ENCODE measurements at places on chromosomes 11 and 22.

GRCh38 chr11:75954039-75954438, 139.0 kb downstream of the UVRAG start:
- no peak for DNase-seq

DNA sequence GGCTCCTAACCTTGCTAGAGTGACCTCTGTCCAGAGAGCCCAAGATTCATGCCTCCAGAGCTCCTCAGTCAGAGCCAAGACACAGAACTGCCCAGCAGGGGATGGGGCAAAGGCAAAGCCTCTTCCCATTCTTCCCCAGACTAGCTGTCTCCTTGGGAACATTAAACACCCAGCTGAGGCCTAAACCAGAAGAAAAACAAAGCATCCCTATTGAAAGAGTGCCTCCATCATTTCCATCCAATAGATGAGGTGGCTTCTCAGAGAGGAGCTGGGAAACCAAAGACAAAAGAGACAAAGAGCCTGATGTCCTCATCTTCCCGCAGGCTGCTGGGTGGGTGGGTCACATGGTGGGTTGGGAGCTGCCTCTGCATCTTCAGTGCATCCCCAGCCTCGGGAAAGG, 37.4 kb downstream of the COMMD9 start:
- no peak for DNase-seq

DNA sequence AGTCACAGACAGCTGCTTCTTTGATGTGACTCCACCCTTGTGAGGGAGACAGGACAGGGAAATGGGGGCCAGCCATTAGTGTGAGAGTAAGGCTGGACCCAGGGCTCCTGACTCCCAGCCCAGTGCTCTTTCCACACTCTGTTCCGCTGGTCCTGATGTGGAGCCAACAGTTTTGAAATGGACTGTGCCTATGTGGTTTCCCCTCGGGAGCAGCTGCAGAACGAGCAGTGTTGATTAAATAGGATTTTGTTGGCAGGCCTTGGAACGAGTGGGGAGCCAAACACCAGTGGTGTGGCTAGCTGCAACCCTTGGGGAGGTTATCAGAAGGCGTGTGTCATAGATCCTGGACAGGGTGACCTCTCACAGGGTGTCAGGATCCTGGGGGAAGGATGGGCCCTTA, 66.5 kb upstream of the AMPD3 start:
- no peak for DNase-seq

DNA sequence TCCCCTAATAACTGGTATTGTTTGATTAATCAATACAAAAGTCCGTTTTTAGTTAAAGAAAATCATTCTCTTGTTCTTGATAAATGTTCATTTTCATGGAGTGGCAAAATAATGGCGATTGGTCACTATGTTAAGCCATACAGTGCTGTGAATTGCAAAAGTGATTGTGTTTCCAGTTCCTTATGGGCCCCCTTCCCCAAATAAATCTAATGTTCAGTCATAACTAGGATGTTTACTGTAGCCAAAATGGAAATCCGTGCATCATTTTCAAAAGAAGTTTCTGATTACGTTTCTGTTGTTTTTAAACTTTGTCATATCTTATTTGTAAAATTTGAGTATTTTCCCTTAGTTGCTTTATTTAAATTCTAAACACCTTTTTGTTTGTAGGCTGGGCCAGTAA, 845 bp downstream of the RBM7 start:
- no peak for DNase-seq

- no peak for DNase-seq
These were observed 44.3 kb downstream of the AASDHPPT start for GRCh38 chr11:106121570-106122320.

DNA sequence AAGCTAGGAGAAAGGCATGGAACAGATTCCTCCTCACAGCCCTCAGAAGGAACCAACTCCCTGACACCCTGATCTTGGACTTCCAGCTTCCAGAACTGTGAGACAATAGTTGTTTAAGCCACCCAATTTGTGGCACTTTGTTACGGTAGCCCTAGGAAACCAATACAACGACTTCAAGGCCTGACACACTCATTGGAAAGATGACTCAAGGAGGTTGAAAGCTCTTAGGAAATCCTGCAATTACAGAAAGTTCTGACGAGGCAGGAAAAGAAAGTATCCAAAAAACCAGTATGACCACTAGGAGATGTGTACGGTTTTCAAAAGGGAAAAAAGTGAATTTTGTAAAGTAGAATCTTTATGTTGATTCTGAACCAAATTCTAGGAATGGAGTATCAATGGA, 161.4 kb downstream of the SWAP70 start:
- no peak for DNase-seq

- peak; percentile 20 for DNase-seq
These were observed 2.0 kb downstream of the FBLN1 start for GRCh38 chr22:45504373-45505341.

- no peak for DNase-seq
These were observed 1384.0 kb downstream of the TBC1D22A start for GRCh38 chr22:48146426-48146825.

- DNase-seq: no peak
These were observed 38.5 kb downstream of the OSBP2 start for GRCh38 chr22:30733181-30733631.

GRCh38 chr11:116418388-116419041, 354.3 kb downstream of the BUD13 start:
- no peak for DNase-seq

DNA sequence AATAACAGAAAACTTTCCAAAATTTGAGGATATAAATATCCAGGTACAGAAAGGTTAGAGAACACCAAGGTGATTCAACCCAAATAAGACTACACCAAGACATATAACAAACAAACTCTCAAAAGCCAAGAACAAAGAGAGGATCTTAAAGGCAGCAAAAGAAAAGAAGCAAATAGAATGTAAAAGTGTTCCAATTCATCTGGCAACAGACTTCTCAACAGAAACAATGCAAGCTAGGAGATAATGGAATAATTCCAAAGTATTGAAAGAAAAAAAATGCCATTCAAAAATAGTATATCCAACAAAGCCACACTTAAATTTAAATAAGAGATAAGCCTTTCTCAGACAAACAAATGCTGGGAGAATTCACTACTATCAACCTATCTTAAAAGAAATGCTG, 153.0 kb upstream of the FAT3 start:
- DNase-seq: no peak

- DNase-seq: no peak
These were observed 71.6 kb downstream of the CCDC34 start for GRCh38 chr11:27291302-27291889.

DNA sequence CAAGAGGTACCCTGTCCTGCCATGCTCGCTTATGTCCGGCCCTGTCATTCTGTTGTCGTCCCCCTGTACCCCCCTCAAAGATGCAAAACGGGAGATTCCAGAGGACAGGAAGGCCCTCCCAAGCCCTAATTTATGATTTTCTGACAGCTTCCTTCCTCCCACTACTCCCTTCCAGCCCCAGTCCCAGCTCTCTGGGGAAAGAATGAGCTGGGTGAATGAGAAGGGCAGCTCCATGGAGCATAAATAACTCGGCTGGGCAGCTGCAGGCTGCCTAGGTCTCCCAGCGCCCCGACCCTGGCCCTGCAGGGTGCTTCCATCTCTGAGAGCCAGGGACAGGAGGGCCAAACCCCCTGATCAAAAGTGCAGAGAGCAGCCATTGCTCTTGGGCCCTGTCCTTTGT, 3.9 kb upstream of the EMID1 start:
- DNase-seq: no peak

GRCh38 chr11:133724116-133724515, 121.2 kb downstream of the SPATA19 start:
- no peak for DNase-seq

DNA sequence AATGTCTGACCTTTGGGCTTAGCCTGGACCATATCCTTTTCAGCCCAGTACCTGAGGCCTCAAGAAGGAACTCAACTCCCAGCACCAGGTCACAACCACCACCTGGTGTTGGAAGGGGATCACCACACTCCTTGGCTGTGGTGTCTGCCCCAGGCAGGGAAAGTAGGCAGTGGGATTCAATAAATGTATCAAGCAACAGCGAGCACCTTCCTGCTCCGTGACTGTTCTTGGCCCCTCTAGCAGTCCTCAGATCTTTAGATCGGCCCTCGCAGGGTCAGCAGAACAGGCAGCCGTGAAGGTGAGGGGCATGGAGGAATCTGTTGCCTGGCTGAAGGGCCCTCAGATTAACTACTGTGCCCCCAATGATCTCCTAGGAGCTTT, 15.9 kb downstream of the ARFGAP2 start:
- no peak for DNase-seq

- no peak for DNase-seq
These were observed 292.7 kb downstream of the ETS1 start for GRCh38 chr11:128294671-128295050.

- no peak for DNase-seq
These were observed 33.4 kb upstream of the NRIP3 start for GRCh38 chr11:9037046-9037780.

DNA sequence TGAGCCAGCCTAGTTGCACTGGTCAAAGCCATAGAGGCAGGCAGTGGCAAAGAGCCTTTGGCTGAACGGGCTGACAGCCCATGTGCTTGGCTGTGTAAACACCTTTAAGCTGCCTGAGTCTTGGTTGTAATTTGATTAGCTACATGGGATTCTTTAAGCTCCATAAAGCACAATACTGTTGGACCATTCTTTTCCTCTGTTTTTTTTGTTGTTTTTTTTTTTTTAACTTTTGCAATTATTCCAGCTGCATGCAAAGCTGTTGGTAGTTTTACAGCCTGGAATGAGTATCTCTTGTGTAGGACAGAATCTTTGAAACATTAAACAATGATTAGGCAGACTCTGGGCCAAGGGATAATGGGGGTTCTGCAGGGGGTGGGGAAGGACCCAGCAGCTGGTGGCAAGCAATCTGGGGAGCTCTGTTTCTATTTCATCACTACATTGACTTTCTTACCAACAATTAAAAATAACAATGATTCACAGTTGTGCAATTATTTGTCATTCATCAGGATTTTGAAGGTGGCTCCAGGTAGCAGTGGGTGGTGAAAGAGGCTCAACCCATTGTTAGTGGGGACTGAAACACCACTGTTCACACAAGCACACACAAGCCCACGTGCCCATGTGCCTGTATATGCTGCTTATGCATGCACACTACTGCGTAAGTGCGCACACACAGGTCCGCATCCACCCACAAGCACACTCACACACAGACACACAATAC, 69.5 kb upstream of the CSNK2A3 start:
- no peak for DNase-seq

- no peak for DNase-seq
These were observed 234.9 kb upstream of the CADM1 start for GRCh38 chr11:115739146-115739545.

DNA sequence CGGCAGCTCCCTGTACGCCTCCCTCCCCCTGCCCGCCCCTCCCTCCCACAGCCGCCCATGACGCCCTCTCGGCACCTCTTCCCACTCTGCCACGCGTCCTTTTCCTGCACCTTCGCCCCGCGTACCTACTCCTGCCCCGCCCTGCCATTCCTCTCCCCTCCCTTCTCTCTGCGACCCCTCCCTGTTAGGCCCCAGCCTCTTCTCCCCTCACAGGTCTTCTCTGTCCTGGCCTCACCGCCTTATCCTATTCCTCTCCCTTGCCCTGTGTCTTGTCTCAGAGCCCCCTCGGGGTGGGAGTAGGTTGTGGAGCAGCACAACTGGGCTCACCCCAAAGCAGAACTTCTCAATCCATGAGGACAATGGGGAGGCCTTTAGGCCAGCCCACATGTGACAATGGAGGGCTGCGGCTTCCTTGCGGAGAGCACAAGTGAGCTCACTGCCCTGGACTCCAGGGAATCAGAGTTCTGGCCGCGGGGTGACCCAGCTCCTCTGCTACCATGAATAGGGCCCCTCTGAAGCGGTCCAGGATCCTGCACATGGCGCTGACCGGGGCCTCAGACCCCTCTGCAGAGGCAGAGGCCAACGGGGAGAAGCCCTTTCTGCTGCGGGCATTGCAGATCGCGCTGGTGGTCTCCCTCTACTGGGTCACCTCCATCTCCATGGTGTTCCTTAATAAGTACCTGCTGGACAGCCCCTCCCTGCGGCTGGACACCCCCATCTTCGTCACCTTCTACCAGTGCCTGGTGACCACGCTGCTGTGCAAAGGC, 539 bp downstream of the SLC35C1 start:
- no peak for DNase-seq

GRCh38 chr11:77035039-77035438, 841 bp downstream of the B3GNT6 start:
- DNase-seq: no peak

DNA sequence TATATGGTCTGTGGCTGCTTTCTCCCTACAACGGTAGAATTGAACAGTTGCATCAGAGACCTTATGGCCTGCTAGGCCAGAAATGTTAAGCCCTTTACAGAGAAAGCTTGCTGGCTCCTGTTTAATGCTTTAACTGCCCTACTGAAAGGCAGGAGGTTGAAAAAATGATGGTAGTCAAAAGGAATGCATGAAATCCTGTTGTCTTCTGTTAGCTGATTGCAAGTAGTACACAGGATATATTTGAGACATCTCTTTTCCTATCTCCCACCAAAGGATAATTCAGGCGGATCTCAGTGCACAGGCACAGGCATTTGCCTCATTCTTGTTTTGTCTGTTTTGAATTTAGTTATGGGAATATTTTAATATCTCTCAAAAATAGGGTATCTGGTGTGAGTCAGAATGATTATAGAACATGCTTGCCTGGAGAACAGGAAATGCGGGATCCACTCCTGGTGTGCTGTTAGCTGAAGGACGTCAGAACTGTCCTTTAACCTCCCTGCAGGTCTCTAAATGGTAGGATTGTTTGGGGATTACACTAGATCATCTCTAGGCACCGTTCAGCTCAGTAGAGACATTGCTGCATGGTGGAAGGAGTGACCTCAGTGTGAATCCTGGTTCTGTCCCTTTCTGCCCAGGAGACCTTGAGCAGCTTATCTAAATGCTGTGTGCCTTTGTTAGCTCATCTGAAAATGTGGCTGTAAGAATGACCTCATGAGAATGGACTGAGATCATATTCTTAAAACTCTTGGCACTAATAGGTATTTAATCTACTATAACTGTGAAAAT, 49.5 kb downstream of the PACS1 start:
- DNase-seq: no peak

- no peak for DNase-seq
These were observed 120.9 kb upstream of the LDLRAD3 start for GRCh38 chr11:35822815-35823495.

DNA sequence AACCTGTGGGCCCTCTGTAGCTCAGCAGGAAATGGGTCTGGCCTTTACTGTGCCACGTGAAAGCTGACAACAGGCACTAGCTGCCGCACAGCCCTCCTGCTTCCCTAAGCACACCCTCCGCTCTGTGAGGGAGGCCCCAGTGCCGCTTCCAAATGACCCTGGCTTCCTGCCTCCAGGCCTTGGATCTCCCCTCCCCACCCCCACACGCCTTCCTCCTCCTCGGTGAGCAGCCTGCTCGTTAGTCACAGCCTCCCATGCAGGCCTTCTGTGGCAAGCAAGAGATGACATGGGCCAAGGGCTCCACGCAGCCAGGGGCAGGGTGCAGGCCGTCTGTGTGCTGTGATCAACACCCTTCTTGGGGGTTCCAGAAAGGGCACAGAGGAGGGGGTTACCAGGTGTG, 15.3 kb upstream of the RASL10A start:
- no peak for DNase-seq

DNA sequence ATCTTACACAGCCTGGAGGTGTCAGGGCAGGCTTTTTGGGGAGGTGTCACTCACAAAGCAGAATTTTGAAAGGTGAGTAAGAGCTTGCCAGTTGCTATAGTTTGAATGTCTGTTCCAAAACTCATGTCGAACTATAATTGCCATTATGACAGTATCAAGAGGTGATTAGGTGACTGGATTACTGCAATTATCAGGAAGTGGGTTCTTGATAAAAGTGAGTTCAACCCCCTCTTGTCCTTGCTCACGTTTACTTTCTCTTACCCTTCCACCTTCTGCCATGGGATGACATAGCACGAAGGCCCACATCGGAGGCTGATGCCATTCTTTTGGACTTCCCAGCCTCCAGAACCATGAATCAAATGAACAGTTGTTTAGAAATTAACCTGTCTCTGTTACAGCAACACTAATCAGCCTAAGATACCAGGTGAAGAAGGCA, 4.7 kb upstream of the C11orf86 start:
- no peak for DNase-seq

Data from progenitor cell of endocrine pancreas (in vitro differentiated cells).